ENCODE measurements at places on chromosomes 3 and 15.

GRCh38 chr3:170689893-170690660 is 104.2 kb upstream of the SLC7A14 start:
- DNase-seq = peak; percentile 2

DNA sequence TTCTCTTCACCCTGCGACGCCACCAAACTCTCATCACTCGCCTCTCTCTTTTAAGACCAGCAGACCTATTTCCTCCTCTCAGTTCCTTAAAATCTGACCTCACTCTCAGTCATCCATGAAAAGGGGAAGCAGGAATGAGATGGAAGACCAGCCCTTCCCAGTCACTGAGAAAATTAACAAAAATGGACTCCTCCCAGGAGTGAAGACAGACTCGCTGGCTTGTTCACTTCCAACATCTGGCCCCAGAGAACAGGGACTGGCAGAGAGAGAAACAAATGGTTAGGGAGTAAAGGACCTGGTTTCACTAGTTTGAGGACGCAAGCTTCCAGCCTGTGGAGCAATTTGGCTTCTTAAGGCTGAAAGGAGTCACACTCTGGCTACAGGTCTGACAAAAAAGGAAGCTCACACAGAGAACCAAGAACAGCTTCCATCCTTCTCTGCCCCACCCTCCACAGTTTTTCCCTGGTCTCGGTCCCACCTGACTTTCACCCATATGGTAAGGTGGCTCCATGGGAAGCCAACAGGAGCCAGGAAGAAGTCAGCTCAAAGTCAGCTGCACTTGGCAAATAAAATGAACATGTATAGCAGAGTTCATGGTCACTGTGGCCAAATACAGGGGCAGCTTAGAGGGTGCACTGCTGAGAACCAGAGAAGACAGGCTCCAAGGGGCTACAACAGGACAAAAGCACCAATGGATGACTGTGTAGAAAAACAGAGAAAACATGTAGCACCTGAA is 57.2 kb downstream of the ITGB5 start:
- no peak for DNase-seq

GRCh38 chr3:1717524-1717923 is 381.1 kb upstream of the CNTN4 start:
- DNase-seq = no peak

- DNase-seq = no peak
These were observed 213.5 kb downstream of the RYR3 start for GRCh38 chr15:33524274-33524673.

- no peak for DNase-seq
These were observed 108.1 kb upstream of the TPM1 start for GRCh38 chr15:62934236-62934971.

DNA sequence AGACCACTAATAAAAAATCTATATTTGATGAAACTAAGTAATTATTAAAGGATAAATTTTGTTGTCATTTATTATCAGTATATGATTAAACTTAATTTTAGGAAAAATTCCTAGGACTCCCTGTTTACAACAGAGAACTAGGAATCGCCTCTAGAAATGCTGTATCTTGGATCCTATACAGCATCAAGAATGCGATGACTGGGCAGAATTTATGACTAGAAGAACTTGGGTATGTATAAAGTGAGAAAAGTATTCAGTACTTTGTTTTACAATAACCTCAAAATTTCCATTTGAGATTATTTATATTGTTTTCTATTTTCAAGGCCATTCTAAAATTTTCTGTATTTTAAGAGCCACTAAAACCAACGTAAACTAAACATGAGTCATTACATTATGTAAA is 82.3 kb upstream of the AGTR1 start:
- no peak for DNase-seq

GRCh38 chr15:80060356-80061006 is 1.0 kb downstream of the ZFAND6 start:
- no peak for DNase-seq

DNA sequence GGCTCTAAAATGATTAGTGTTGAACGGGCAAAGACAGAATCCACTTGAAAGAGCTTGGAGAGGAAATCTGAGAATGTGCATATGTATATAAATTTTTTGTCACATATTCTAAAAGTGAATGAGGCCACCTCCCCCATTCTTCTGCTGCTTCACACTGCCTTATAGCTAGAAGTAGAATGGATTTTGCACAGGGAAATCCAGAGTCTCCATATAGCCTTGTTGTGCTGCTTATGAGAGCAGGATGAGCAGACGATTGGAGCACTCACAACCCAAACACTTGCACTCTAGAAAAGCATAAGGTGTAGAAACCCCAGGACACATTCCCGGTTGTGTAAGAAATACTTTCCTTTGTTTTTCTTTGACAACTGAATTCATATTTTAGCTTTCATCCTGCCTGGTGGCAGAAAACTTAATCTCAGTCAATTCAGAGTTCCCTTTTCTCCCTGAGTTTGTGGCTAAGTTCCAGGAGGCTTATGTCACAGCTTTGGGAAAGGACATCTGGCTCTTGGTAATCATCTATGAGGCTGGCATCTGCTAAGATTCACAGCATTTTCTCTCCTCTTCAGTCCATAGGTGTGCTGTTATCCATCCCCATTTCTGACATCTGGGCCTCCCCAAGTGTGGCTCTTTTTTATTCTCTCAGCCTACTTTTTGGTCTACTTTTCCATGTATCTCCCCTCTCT is 188.4 kb upstream of the PFN2 start:
- no peak for DNase-seq

DNA sequence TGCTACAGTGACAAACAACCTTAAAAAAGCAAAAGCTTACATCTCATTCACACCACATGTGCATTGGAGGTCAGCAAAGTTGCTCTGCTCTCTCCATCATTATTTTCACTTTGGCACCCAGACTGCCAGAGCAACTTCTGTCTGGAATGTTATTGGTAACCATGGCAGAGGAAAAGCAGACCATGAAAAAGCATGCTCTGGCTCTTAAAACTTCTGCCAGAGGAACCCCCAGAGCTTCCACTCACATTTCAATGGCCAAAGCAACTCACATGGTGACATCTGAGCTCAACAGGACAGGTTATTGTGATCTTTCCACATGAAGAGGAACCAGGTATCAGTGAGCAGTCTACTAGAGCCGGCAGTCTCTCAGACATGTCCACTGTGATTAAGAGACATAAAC is 21.9 kb upstream of the FRMD5 start:
- DNase-seq = no peak

GRCh38 chr3:119976214-119976613 is 118.0 kb downstream of the GSK3B start:
- no peak for DNase-seq

- no peak for DNase-seq
These were observed 75.4 kb downstream of the ADCY5 start for GRCh38 chr3:123373474-123373987.

DNA sequence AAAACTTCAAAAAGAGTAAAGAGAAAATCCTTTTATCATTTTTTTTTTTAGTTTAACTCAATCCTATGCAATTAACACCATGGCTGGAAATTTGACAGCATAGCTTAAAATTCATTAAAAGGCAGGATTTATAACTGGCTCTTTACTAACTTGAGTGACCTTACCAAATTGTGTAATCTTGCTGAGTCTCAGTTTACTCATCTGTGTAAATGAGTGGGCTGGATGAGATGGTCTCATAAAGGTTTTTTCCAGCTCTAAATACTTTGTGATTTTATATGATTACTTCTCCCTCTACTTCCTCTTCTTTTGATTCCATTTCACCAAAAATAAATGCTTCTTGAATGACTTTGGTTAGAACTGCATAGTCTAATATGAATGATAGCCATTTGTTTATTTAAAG is 234.9 kb upstream of the SATB1 start:
- no peak for DNase-seq

GRCh38 chr3:126199256-126199655 is 18.9 kb upstream of the ALDH1L1 start:
- DNase-seq = no peak

GRCh38 chr3:87333393-87333892 is 57.1 kb upstream of the POU1F1 start:
- no peak for DNase-seq

DNA sequence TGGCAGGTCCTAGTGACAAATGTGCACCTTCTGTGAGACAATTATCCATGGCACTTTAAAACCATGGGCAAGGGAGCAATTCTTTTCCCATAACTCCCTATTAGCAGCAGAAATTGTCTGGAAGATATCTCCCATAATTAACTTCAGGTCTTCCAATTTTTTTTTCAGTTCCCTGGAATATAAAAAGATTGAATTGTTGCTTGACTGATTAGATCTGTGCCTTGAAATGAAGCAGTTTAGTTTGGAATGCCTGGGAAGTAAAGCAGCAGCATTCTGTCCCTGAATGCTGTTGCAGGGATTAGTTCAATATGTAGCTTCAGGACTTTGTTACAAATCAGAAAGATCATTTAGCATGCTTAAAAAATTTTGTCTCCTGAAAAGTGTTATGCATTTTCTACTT is 137.0 kb upstream of the GOLGA6L4 start:
- no peak for DNase-seq

DNA sequence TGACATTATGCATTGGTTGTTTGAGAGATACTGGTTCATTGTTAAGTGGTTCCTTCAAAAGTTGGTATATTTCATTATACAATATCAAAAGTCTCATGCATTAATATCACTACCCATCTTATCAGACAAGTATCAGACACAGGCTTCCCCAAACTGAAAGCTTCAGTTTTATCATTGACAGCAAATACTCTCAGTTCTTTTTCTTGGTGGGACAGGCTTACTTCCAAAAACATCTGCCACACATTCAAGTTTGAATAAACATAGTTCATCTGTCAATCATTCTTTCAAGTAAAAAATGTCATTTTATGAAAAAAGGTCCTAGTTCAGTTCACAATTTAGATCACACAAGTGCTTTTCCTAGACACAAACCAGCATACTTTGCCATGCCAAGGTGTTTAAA is 280.0 kb upstream of the TRIM42 start:
- DNase-seq = no peak

DNA sequence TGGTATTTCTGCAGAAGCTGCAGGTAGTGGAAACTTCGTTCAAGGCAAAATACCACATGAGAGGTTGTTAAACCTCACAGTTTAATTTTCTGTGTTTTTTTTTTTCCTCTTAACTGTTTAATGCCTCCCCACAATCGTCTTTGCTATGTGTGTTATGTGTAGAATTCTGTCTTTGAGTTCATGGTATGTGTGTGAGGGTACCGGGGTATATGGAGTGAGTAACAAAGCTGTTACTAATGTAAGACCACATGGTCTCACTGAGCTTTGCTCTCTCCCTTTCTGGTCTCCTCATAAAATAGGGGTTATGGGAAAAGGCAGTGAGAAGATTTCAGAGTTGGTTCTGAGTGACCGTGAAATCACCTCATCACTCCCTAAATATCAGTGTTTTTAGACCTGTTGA is 143.6 kb downstream of the USP13 start:
- DNase-seq = no peak

GRCh38 chr3:7734456-7734855 is 767.2 kb upstream of the LMCD1 start:
- no peak for DNase-seq

DNA sequence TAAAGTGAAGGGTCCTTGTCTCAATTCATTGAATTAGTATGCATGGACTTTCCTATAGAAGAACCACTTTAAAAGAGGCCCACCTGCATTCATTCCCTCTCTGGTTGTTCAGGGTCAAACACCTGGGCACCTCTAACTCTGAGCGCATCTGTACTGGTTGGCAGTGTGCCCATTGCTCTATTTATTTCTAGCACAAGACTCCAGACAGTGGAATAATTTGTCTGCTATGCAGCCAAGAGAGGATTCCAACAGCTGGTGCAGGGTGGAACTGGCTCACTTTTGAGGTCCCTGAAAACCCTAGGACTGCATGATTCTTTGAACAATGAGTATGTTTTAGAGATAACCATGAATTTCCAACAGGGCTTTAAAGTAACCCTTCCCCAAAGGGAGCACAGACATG is 57.9 kb downstream of the CCDC33 start:
- DNase-seq = no peak

DNA sequence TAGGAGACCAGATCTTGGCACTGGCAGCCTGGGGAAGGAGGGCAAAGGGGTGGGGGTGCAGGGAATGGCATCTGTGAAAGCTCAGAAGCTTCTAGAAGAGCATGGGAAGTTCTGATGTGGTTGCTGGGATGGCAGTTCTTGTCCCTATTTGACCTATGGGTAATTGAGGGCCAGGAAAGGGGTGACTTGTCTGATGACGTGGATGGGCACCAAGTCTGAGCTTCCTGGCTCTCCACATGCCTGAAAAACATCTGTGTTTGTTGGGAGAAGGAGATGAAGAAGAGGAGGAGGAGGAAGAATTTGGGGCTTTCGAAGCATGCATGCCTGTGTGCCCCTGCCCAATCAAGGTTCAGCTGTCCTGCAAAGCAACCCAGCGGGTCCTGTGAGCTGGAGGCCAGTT is 158.8 kb downstream of the SMAD6 start:
- no peak for DNase-seq

GRCh38 chr3:148923592-148923991 is 58.5 kb downstream of the CPA3 start:
- no peak for DNase-seq

DNA sequence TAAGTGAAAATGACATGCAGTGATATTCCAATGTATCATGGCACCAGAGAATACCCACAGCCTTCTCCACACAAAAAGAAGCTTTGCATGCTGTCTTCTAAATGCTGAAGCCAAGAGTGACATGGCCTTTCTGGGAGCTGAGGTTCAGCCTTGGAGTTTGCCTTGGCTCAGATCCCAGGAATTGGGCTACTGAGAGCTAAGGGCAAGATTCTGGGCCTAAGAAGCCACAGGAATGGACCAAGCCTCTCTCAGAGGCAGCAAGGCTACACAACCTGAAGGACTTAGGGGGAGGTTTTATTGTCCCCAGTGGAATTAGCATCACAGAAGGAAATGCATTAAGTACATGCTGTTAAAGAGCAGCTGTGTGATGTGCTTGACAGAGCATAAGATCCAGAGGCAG is 1078.5 kb downstream of the TUSC7 start:
- DNase-seq = no peak

GRCh38 chr15:84598993-84599392 is 1.8 kb upstream of the ZSCAN2 start:
- no peak for DNase-seq

DNA sequence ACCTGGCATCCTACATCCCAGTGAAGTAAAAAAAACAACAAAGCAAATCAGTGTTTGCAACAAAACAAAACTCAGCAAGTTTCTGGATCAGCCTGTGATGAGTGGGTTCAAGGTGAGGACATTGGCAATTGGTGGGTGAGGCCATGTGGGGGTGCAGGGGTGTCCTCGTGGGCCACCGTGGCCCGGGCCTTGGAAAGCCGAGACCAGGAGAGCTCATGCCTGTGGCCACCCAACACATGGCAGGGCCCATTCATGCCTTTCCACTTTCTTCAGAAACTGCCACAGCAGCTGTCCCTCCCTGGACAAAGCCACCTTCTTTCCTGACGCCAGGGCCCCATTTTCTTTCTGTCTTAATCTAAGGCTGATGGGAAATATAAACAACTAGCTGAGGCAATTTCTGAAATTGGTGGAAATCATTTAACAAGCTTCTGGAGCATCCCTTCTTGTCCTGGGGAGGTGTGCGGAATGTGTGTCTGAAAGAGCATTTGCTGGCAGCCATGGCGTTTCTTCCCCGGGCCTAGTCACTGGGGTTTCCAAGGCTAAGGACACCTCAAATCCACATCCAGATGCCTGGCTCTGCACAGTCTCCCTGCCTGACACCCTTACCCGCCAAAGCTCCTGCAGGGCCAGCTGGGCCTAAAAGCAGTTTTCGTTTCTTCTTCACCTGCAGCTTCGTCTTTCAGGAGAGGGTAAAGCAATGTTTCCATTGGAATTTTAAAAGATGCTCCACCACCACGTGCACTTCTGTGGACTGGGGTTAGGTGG is 34.1 kb upstream of the SFMBT1 start:
- no peak for DNase-seq

- no peak for DNase-seq
These were observed 69.5 kb downstream of the MBNL1 start for GRCh38 chr3:152338159-152338720.

- no peak for DNase-seq
These were observed 1005.9 kb downstream of the ZPLD1 start for GRCh38 chr3:103440539-103441203.

Data from activated CD8-positive, alpha-beta memory T cell treated with anti-CD3 and anti-CD28 coated beads for 1 hour (primary cell).